Hepatocyte (in vitro differentiated cells): ENCODE measurements at places on chromosomes 1 and 21. TPM values are rescaled to one million over a fixed set of nuclear protein-coding genes. Genes with fewer than 3 reads are reported as not detected.

GRCh38 chr1:93740601-93741031 is 59.0 kb upstream of the BCAR3 start:
- no peaks in the 10 kb centered on the region for H3K4me1 ChIP-seq
- no peak overlapping the region for H3K27ac ChIP-seq
- no peaks in the 10 kb centered on the region for H3K27me3 ChIP-seq
- no peak overlapping the region for H3K4me3 ChIP-seq
- DNase-seq: no peak
- H3K36me3 ChIP-seq: no peaks in the 10 kb centered on the region

GRCh38 chr21:42993051-42993712 is 18.8 kb downstream of the PKNOX1 start:
- H3K4me1 ChIP-seq: peaks cover 12% of the 10 kb centered on the region
- no peaks in the 10 kb centered on the region for H3K36me3 ChIP-seq

DNA sequence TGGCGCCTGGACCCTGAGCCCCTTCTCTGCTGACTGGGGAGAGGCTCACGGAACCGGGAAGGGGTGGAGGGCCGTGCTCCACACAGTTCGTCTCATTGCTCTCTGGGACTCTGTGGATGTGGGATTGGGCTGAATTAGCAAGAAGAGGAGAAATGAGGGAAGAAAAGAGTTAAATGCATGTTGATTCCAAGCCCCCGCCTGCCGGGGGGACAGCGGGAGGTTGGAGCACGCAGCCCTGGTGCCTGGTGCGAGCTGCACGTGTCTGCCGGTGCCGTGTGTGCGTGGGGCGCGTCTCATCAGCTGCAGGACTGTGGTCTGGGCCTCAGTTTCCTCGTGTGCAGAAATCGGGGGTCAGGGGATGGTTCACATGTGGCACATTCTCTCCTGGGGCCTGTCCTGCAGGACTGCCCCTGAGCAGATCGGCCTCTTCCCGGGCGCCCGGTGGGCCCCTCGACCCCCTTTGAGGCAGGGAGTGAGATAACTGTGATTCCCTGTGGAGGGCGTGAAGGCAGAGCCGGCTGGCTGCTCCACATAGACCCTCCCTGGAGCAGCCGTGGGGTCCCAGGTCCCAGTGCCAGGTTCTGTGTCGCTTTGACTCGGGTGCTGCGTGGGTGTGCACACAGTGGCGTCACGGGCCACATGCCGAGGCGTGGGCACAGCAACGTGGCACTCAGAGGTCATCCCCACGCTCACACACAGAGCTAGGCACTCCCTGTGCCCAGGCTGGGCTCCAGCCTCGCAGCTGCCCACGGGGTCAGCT is 11.4 kb downstream of the SAMD11 start:
- H3K27me3 ChIP-seq: peaks cover 23% of the 10 kb centered on the region
- H3K4me3 ChIP-seq: no peak overlapping the region
- DNase-seq: no peak
- H3K36me3 ChIP-seq: no peaks in the 10 kb centered on the region
- no peak overlapping the region for H3K27ac ChIP-seq

DNA sequence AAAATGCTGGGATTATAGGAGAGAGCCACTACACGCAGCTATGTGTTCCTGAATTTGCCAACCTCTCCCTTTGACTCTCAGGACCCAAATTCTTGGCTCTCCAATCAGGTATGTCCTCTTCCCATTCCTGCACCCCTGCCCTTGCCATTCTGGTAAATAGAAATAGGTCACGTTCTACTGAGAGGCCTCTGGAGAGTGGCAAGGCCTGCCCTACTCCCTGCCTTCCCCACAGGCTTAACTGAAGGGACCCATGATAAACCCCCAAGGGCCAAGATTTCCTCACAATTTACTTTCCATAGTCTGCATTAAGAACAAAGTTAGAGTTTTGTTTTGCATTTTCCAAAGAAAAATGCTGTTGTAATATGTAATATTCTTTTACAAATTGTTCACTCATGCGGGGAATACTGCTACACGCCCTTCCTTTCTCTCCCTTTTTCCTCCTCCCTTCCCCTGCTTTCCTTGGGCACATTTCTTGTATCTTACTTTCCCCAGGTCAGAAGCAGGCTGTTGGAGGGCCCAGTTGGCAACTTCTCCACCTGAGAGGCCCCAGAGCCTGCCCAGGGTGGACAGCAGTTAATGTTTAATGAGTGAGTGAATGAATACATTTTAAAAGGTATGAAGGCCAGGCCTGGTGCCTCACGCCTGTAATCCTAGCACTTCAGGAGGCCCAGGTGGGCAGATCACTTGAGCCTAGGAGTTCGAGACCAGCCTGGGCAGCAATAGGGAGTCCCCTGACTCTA is 33.9 kb upstream of the PUM1 start:
- peak; percentile 65 for DNase-seq
- H3K27ac ChIP-seq: peak overlapping the region; percentile 78
- no peaks in the 10 kb centered on the region for H3K36me3 ChIP-seq
- no peaks in the 10 kb centered on the region for H3K27me3 ChIP-seq

GRCh38 chr1:246147524-246148461 is 359.3 kb downstream of the SMYD3 start:
- H3K4me1 ChIP-seq: peaks cover under 1% of the 10 kb centered on the region
- no peak overlapping the region for H3K27ac ChIP-seq
- no peak for DNase-seq
- no peak overlapping the region for H3K4me3 ChIP-seq
- no peaks in the 10 kb centered on the region for H3K36me3 ChIP-seq
- H3K27me3 ChIP-seq: no peaks in the 10 kb centered on the region

DNA sequence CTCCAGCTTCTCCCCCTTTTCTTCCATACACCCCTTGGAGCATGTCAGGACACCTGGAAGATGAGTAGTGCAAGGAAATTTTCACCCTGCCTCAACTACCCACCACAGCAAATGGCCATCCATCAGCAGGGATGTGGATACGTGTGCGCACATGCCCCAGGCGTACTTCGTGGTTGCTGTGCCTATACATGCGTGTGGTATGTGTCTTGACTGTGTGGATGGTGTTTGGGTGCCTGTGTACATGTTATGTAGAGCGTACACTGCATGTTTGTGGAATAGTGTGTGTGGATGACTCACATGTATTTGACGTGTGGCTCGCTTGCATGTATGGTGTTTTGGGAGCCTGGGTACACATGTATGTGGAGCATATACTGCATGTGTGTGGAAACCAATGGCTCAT is 158.5 kb downstream of the RRAGC start:
- no peak for DNase-seq
- H3K36me3 ChIP-seq: no peaks in the 10 kb centered on the region
- H3K4me3 ChIP-seq: no peak overlapping the region
- H3K27ac ChIP-seq: no peak overlapping the region
- peaks cover 7% of the 10 kb centered on the region for H3K27me3 ChIP-seq
- no peaks in the 10 kb centered on the region for H3K4me1 ChIP-seq

- H3K4me3 ChIP-seq: no peak overlapping the region
- DNase-seq: no peak
- H3K36me3 ChIP-seq: no peaks in the 10 kb centered on the region
- H3K27me3 ChIP-seq: no peaks in the 10 kb centered on the region
- no peak overlapping the region for H3K27ac ChIP-seq
Measured at GRCh38 chr1:223216531-223217205, 73.6 kb upstream of the TLR5 start.

DNA sequence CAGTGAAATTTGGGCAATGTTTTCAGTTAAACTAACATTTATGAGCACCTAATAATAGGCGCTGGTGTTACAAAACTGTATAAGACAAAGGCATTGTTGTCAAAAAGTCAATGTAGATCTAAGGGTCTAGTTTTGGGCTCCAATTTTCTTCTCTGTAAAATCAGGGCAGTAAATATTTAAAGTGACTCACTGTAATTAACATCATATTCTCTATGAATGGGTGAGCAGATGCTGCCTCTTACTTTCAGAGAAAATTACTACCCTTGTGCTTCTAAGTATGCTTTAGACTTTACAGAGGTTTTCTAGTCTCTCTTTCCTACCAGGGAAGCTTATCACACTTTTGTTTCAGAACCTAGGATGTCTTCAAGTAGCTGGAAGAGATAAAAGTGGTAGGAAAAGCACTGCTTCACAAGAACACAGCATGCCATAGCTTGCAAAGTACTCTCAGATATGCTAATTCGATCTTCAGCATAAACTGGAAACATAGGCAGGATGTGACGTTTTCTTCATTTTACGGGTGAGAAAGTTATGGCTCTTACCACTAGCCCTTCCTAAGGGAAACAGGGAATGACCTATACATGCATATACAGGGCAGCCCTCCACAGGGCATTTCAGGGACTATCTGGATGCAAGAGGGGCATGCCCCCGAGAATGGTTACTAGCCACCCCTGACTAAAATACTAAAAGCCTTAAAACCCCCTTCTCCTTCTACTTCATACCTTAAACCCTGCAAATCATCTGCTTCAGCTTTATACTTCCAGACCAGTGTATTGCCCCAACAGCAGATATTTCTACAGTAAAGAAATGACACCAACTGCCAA is 2.6 kb downstream of the C1orf116 start:
- DNase-seq: no peak
- H3K27me3 ChIP-seq: no peaks in the 10 kb centered on the region
- H3K4me3 ChIP-seq: no peak overlapping the region
- no peaks in the 10 kb centered on the region for H3K36me3 ChIP-seq
- H3K4me1 ChIP-seq: peaks cover 52% of the 10 kb centered on the region

DNA sequence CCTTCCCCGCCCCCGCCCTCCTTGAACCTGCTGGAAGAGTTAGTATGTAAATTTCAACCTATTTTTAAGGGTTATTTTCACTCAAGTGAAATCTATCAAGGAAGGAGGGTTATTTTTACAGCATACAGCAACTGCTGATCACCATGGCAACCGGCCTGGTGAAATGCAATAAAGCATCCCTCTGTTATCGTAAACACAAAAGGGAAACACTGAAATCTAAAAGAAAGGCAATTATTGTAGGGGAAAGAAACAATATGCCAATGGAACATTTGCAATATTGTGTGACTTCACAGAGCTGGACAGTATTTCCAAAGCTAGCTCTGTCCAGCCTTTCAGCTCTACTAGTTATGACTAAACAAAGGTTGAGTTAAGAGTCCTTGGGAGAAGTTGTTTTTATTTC is 588.3 kb upstream of the PBX1 start:
- DNase-seq: no peak
- H3K36me3 ChIP-seq: no peaks in the 10 kb centered on the region
- H3K27me3 ChIP-seq: no peaks in the 10 kb centered on the region
- H3K27ac ChIP-seq: no peak overlapping the region

DNA sequence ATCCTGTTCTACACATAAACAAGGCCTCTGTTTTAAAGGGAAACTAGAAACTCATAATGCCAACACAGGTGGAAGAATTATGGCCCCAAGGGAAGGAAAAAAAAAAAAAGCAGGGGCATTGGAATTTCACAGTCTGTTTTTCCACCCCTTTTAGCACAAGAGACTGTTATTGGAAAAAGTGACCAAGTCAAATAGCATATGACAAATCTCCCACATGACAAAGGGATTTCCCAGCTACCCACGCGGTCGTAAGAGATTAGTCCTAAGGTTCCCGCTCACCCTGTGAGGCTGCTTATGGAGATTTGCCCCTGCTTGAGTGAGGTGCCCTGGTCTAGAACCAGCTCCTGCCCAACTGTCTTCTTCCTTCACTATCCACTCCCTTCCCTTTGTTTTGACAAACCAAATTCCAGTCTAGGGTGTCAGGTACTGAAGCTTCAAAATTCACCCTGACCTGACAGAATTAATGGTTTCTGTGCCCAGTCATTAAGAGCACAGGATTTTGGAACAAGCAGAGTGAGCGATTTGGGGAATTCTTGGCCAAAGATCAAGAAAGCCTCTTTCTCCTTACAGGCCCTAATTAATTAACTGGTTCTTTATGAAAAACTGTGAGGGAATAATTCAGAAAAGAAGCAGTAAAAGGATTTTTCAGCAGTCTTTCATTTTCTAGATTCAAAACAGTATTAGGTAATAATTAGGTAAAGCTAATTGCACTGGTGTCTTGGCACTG is 107.3 kb downstream of the NMNAT2 start:
- H3K4me1 ChIP-seq: no peaks in the 10 kb centered on the region
- H3K4me3 ChIP-seq: no peak overlapping the region
- peak overlapping the region; percentile 31 for H3K27ac ChIP-seq
- no peaks in the 10 kb centered on the region for H3K36me3 ChIP-seq

GRCh38 chr21:45109831-45110492 is 35.6 kb downstream of the ADARB1 start:
- H3K36me3 ChIP-seq: no peaks in the 10 kb centered on the region
- no peaks in the 10 kb centered on the region for H3K27me3 ChIP-seq
- no peak for DNase-seq
- H3K4me1 ChIP-seq: peaks cover 6% of the 10 kb centered on the region
- no peak overlapping the region for H3K27ac ChIP-seq

DNA sequence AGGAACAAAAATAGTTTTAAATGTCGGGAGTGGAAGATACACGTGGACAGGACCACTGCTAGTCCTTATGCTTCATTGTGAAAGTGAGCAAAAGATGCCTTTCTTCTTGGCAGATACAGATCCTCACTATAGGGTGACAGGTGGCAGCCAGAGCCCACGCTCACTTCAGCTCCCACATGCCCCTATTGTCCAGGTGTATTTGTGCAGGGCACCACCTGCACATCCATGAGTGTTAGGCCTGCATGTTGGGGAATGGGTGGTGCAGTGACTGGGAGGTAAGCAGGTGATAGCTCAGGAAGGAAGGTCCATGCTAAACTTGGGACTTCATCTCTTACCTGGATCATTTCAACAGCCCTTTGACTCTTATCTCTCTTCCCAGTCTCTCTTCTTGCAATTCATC is 27.4 kb downstream of the SLC5A9 start:
- H3K36me3 ChIP-seq: no peaks in the 10 kb centered on the region
- no peaks in the 10 kb centered on the region for H3K27me3 ChIP-seq
- H3K4me1 ChIP-seq: no peaks in the 10 kb centered on the region
- no peak overlapping the region for H3K27ac ChIP-seq

- peaks cover 2% of the 10 kb centered on the region for H3K4me1 ChIP-seq
- H3K4me3 ChIP-seq: no peak overlapping the region
- H3K27me3 ChIP-seq: no peaks in the 10 kb centered on the region
- no peak overlapping the region for H3K27ac ChIP-seq
Measured at GRCh38 chr1:93541045-93541444, 93.1 kb downstream of the FNBP1L start.

GRCh38 chr1:39564340-39564739 is 12.2 kb downstream of the PABPC4 start:
- H3K27me3 ChIP-seq: no peaks in the 10 kb centered on the region
- no peak for DNase-seq
- no peak overlapping the region for H3K27ac ChIP-seq
- peaks cover 26% of the 10 kb centered on the region for H3K4me1 ChIP-seq
- H3K4me3 ChIP-seq: no peak overlapping the region
- H3K36me3 ChIP-seq: peaks cover 14% of the 10 kb centered on the region

DNA sequence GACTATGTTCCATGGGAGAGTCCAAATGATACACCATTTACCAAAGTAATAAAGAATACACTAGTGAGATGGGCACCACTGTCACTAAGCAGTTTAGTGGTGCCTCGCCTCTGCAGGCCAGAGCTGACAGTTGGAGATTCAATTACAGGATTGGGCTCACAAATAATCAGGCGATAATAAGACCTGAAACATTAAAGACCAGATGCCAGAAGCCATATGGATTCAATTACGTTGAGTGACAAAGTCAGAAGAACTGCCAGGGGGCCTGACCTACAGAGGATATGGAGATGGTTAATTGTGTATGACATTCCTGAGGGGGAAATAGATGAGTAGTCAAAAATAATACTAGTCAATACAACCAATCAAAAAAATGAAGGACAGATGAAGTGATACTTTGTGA is 65.2 kb upstream of the ST6GALNAC5 start:
- no peak overlapping the region for H3K4me3 ChIP-seq
- H3K27ac ChIP-seq: no peak overlapping the region
- H3K36me3 ChIP-seq: no peaks in the 10 kb centered on the region
- DNase-seq: no peak
- H3K4me1 ChIP-seq: no peaks in the 10 kb centered on the region

Gene CADM3
- 0.36 and 0.37 TPM in 2 replicates for total RNA-seq

Gene CFAP74
- not detected in 2 replicates for total RNA-seq

Gene SIPA1L2
- 35.9 and 50.1 TPM in 2 replicates for total RNA-seq

Gene CSF1
- 9.1 and 9.4 TPM in 2 replicates for total RNA-seq

Gene CD52
- total RNA-seq: 1.2 and 8.1 TPM in 2 replicates

Gene NGF
- total RNA-seq: 0.37 and 0.64 TPM in 2 replicates
